ENCODE measurements at places on chromosomes 5 and 9.

DNA sequence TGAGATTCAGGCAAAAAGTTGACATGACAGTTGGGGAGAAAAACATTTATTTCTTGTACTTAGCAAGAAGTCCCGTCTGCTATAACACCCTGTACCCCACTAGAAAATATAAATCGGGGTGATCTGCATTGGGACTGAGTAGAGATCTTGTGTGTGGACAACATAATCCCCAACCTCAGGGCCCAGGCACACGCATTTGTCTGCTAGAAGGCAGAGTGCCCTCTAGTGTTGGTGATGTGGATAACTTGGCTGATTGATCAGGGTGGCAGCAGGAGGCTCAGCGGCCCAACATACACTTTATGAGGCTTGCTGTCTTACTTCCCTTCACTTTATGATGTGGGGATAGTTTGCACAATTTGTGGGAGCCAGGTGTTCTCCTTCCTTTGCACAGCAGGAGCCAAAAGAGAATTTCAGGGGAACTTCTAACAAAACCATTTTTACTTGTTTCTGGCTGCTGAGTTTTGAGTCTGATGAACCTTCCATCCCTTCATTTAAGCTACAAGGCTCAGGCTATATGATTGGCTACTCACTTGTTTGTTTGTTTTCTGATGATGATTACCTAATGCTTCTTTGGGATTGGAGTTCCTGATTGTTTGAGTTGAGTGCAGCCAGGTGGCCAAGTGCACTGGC is 263.2 kb downstream of the DMAC1 start:
- peak; percentile 3 for DNase-seq

GRCh38 chr5:89034588-89034987 is 151.6 kb upstream of the MEF2C start:
- DNase-seq, result no peak

DNA sequence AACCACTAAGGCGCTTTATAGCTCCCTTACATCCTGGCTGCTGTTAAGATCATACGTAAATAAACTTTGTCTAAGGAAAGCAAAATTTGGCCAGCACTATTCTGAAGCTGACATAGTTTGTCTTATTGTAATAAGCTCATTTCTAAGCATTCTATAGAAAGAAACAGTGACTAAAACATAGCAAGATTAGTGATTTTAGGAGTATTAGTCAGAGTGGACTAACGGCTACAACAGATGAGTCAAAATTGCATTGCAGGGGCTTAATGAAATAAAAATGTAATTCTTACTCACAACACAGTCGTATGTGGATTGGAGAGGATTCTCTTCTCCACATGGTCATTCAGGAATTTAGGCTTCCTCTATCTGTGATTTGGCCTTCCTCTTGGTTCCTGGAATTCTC is 347.6 kb downstream of the GADD45G start:
- DNase-seq, result no peak

- DNase-seq, result no peak
Measured at GRCh38 chr9:134284273-134284672, 42.0 kb upstream of the RXRA start.

DNA sequence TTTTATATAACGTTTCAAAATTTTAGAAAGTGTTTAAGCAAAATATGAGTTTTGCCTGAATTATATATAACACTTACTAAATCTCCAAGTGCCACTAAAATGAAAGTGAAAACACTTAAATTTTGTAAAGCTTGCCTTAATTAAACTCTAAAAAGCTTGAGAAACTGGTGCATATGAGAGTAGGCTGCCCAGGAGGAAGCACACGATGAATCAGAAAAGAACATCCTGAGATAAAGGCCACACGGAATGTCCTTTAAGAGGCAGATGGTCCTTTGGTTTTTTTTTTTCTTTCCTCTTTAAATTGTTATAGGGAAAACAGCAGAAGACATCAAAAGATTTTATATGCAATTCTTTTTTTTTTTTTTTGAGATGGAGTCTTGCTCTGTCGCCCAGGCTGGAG is 60.3 kb downstream of the HABP4 start:
- DNase-seq, result no peak

- no peak for DNase-seq
Measured at GRCh38 chr5:150788977-150789376, 10.4 kb downstream of the SMIM3 start.

DNA sequence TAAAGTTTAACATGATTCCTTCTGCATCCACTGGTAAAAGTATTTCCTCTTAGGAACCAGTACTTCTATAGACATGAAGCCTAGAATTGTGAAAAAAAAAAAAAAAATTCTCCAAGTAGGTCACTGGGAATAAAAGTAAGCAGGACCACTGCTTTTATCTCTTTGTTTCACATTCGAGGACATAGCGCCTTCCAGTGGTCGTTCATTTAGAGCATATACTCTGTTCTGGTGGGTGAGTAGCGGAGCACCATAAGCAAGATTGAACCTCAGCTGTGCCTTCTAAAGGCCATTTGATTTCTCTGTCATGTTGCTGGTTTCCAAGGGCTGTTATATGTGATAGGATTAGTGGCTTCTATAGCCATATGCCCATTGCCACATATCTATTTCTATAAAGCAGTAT is 393.1 kb downstream of the TMEM232 start:
- no peak for DNase-seq

DNA sequence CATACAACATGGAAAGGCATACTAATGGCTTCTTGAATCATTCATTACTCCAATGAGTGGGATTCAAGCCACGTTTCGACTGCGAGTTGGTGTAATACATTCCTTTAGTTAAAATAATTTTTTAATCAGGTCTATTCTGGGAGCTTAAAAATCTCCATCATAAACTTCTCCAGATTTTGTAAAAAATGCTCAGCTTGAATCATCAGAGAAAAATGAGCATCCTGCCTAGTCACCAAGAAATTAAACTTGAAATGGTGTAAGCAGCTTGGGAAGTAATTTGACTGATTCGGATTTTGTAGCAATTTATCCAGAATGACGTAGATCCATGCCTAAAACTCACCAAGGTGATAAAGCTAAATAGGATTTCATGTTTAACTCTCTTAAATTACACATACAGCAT is 165.7 kb downstream of the SLCO4C1 start:
- DNase-seq, result no peak

DNA sequence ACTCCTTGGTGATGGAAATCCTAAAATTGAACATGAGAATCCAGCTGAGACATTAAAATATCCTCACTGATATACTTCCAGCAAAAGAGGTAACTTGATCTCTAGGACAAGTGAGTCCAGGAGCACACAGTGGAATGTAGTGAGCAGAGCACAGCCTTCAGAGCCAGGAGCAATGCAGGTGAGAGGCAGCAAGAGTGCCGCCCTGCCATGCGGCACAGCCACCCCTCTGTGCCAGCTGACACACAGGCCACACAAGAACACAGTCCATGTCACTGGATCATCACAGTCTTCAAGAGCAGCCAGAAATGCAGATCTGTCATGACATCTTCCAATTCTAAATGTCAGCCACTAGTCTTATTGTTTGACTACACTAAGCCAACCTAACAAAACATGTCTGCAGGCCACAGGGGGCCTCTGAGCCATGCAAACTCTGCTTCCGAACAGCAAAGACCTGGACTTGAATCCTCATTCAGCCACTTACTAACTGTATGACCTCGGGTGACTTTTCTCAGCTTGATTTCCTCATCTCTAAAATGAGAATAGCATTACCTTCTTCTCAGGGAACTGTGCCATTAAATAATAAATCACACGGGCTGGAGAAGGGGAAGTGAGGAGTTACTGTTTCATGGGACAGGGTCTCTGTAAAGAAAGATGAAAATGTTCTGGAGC is 47.0 kb downstream of the CCDC125 start:
- peak; percentile 29 for DNase-seq

DNA sequence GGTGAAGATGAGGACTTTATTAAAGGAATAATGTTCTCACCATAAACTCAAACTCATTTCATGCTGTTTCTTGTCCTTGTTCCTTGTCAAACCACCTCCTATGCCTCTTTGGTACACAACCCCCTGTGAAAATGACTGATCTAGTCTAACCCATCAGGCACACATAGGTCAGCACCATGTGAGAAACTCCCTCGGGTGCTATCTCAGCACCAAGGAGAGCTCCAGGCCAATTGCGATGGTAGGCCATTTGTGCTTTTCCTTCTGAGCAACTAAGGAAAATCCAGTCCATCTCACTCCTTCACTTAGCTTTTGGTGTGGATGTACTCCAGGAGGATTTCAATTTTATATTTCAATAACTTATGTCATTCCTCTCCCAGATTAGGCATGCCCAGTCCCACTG is 199.8 kb downstream of the ZNF608 start:
- DNase-seq, result no peak

DNA sequence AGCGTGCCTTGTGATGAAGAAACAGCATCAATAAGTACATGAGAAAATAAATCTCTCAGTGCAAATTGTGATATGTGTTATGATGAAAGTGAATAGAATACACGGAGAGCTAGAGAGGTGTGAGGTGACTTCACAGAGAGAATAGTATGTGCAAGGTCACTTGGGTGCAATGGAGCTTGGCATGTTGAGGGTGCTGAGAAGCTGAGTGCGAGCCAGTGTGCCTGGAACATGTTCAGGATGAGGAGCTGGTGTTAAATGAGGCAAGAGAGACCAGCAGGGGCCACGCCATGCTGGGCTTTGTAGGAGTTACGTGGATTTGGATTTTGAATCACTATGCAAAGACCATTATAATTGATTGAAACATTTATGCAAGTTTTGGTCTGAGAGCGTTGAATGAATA is 12.8 kb upstream of the RPS23 start:
- no peak for DNase-seq

DNA sequence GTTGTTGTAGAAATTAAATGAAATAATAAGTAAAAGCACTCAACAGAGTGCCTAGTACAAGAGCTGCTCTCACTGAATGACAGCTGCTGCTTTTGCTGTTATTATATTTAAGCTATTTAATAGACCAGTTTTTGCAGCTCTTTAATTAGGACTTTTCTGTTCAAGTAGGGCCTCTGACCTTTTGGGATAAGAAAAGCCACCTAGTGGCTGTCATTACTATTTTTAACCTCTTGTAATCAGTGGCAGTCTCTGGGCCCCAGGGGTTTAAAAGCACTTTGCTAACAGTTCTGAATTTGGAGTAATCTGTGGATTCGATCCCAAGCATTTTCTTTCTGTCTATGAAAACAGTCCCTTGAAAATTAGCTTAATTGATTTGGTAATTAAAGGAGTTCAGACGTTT is 121.1 kb downstream of the NUDT12 start:
- DNase-seq, result no peak

Data from smooth muscle cell of the brain vasculature (primary cell).